Head of caudate nucleus (tissue), 42 donors: ENCODE measurements at places on chromosomes 1 and 21.

DNA sequence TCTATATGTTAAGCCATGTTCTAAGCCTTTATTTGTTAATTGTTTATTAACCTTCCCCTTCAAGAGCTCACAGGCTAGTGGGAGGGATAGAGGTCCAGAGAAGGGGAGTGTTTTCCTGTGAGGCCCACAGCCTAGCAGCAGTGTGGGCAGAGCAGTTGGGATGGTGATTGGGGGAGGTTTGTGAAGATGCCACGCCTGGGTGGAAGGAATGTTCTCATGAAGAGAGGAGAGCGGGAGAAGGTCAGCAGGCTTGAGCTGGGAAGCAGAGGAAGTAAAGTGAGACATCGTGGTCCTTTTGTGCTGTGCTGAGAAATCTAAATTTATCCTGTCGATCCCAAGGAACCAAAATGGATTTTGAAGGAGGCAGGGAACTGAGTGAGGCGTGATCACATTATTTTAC is 42.6 kb downstream of the TRAPPC10 start:
- no peak for DNase-seq

GRCh38 chr1:101511202-101511891 is 274.5 kb downstream of the S1PR1 start:
- DNase-seq, result no peak

DNA sequence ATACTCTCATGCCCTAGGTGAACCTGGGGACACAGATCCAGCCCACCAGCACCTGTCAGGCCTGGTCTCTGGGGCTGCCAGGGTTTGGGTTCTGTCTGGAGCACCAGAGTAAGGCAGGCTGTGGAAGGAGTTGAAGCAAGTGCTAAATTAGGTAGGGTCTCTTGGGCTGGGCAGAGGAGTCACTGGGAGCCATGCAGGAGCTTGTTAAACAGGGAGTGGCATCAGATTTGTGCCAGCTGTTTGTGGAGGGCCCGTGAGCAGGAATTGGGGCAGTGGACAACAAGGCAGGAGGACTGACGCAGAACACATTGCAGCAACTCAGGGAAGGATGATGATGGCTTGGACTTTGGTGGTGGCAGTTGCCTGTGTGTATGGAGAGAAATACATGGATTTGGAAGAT is 56.3 kb downstream of the PTPRF start:
- no peak for DNase-seq

DNA sequence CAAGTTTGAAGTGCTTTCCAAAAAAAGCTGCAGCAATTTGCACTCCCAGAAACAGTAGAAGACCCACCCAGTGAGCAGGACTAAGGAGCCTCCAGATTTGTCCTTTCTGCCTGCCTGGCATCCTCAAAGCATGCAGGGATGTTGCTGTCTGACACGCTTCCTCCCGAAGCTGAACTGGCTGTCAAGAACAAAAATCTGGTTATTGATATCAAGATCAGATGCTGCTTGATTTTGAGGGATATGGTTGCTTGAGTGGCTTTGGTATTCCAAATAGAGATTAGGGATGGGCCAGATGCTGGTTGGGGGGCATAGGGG is 143.3 kb downstream of the MRPS6 start:
- no peak for DNase-seq

GRCh38 chr1:197343663-197344273 is 75.7 kb downstream of the CRB1 start:
- DNase-seq, result no peak

GRCh38 chr1:24465099-24465498 is 37.5 kb upstream of the RCAN3 start:
- DNase-seq, result no peak

DNA sequence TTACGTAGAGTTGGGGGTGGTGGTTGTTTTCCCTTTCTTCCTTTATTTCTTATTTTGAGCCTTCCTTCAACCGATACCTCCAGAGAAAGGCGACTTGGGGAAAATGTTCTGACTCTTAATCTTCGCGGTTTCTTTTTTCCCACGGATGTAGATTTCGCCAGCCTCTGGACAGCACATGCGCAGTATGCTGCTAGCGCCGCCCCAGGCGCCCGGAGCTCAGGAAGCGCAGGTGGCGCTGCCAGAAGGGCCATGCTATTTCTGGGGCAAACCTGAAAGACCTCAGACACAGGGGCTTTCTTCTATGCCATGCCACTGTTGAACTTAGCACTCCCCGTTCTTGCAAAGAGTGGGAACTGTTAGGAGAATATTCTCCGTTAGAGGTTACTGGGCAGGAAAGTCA is 392.1 kb downstream of the KIF26B start:
- DNase-seq, result no peak

DNA sequence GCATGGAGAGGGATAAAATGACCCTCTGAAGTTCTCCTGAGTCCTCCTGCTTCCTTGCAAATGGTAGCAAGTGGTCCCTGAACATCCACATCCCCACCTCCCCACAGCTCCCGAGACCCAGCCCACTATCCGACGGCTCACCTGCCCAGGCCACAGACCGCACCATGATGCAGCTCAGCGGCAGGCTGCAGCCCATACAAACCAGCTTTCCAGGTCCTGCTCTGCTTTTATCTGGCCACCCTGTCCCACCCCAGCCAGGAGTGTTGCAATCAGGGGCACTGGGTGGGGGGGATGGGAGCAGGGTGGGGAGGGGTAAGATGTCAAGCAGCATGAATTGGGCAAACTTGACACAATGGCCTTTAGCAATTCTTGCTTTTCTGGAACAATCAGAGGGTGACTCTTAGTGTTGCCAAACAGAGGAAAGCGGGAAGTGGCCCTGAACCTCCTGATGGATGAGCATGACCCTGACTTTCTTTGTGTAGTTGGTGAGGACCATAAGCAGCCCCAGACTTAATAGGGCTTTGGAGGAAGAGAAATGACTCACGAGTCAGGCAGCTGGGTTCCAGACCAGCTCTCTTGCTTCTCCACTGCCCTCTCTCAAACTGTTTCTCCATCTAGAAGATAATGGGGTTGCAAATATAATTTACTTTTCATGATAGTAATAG is at the start of gene CHIT1:
Gene CHIT1 (minus strand): TSS at position 203 of the 665 bp plus-strand sequence. CDS start 37 bp downstream, at position 166.
- DNase-seq, result no peak

- no peak for DNase-seq
Measured at GRCh38 chr1:41614818-41615217, 130.3 kb upstream of the EDN2 start.

- DNase-seq, result no peak
Measured at GRCh38 chr1:212490276-212490675, 57.6 kb downstream of the NENF start.

GRCh38 chr21:26732432-26733221 is 112.6 kb downstream of the ADAMTS1 start:
- peak; percentile 87 for DNase-seq

DNA sequence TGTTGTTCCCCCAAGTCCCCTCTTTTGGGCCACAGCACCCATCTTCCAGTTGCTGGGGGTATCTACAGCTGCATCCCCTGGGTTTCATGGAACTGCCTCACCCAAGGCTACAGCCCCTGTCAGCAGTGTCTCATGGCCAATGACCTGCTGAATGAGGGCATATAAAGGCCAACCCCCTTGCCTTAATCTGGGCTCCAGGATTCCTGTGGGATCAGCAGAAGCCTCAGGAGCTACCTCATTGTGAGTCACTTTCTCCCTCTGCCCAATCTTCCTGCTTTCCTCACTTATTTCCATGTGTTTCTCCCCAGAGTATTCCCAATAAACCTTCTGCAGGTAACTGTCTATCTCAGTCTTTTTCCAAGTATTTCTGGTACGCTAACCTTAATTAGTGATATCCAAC is 37.3 kb upstream of the SYT14 start:
- DNase-seq, result no peak

DNA sequence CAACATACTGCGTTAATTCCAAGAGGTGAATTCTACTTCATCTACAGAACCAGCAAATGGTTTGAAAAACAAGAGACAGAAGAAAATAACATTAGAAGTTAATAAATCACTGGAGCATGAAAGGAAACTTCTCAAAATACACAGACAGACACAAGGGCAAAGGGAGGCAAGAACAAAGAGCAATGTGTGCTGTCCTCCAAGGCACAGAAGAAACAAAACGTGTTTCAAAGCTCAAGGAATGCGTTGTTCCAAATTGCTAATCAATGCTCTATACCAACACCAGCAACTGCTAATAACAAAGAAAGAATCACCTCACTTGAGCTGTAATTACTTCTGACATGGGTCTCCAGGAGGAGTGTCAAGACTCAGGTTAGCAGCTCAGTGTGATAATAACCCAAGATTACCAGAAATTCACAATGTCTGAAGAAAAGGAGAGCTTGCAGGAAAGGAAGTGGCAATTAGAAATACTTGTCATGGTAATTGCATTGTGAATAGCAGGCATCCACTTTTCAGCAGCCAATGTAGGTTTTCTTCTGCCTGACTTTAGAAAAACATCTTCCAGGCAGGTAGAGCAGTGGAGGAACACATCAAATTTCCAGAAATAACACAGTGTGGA is 175.4 kb downstream of the SEC16B start:
- DNase-seq, result no peak

GRCh38 chr1:208943291-208943690 is 640.2 kb upstream of the CAMK1G start:
- DNase-seq, result no peak

DNA sequence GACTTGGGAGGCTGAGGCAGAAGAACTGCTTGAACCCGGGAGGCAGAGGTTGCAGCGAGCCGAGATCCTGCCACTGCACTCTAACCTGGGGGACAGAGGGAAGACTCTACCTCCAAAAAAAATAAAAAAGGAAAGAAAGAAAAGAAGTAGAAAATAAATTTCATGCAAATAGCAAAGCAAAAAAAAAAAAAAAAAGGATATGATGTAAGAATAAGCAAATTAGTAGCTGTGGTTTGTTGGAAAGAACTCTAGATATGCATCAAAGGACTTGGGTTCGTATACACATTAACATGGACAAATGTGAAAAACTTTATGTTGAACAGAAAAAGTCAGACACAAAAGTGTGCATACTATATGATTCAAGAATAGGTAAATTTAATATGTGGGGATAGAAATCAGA is 11.9 kb downstream of the WASF2 start:
- no peak for DNase-seq

- DNase-seq, result no peak
Measured at GRCh38 chr1:111441573-111442192, 7.4 kb downstream of the WDR77 start.

GRCh38 chr1:237211031-237211430 is 169.0 kb downstream of the RYR2 start:
- DNase-seq, result no peak

- no peak for DNase-seq
Measured at GRCh38 chr1:107821340-107821739, 143.6 kb downstream of the VAV3 start.

DNA sequence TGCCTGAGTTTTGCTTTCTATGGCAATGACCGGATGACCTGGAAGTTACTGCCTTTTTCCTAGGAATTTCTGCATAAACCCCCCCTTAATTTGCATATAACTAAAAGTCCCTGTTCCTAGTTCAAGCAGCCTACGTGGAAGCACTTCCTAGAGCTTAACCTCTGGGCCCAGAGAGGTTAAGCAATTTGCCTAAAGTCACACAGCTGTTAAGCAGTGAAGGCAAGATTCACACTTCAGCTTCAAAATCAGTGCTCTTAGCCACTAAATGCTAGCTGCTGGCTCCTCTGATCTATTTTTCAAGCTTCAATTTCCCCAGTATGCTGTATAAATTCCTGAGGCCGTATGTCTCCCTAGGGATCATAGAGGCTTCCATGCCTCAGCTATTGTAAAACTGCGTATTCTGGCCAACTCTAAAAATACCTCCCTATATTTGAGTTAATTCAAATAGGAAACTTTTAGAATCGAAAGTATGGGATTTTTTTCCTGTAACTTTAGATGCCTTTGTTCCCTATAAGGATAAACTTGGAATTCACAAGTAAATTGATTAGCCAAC is 53.1 kb upstream of the CD5L start:
- DNase-seq, result no peak

GRCh38 chr1:58465825-58466629 is 80.5 kb downstream of the OMA1 start:
- DNase-seq, result no peak

- peak; percentile 34 for DNase-seq
Measured at GRCh38 chr1:233651563-233652233, 37.8 kb downstream of the KCNK1 start.

DNA sequence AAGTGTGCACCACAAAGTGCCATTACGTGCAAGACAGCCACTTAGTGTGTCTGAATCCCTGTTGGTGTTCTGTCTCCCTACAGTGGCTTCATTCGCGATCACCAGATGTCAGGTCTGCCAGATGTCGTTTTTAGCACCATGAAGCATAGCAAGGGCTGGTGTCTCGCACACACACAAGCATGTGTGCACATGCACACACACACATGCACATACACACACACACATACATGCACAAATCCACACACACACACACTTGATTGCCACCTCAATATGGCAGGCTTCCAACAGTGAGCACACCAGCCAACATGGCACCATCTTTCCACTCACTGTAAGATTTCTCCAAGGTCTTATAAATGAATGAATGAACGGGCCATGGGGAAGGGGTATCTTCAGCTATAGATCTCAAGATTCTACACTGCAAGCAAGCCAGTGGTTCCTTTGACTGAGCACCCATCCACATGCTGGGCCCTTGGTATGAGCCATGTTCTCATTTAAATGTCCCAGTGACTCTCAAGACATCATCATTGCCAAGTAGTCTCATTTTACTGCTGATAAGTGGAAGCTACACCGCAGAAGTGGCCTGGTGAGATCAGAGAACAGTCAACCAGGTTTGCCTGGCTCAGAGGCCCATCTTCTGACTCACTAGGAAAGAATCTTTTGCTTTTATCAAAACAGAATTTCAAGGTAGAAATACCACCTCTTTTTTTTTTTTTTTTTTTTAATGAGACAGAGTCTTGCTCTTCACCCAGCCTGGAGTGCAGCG is 84.9 kb downstream of the SIM2 start:
- DNase-seq, result no peak

- DNase-seq, result no peak
Measured at GRCh38 chr21:16125274-16125673, 395.5 kb downstream of the USP25 start.

DNA sequence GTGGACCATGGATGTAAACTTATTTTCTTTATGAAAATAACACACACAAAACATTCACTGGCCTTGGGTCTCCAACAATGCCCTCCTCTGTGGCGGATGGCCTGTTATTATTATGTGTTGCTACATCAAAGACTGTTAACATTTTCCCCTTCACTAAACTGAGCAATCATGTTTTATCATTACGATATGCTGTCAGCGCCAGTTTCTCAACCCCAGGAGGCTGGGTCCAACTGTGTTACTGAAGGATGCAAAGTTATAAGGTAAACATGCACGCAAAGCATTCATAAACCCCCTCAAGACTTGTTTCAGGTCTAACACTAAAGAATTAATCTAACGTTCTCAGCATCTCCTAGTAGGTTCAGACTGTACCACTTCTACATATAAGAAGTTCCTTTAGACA is 6.0 kb upstream of the DUSP10 start:
- no peak for DNase-seq
